CD4-positive, alpha-beta T cell treated with Interferon gamma for 1 hour (primary cell): ENCODE measurements at places on chromosomes 7 and 10.
A peak's percentile ranks its signal among the peaks of the same experiment; 100 is the strongest.

DNA sequence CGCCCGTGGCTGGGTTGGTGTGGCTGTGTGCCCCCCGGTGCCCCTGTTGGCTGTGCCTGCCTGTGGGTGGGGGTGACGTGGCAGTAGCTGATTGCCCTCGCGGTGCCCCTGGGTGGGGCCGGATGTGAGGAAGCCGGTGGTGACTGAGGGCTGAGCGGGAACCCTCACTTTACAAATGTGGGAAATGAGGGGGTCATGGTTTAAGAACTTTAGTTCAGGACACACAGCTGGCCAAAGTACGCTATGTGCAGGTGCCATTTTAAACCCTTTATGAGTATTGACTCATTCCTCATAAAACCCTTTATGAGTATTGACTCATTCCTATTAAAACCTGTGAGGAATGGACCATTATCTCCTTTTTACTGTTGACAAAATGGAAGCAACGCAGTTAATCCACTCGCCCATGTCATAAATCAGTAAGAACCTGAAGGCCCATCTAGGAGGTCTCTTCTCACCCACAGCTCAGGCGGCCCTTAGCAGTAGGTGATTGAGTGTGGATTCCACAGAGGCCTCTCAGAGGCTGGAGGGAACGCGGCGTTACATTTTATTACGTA is 290.1 kb upstream of the COBL start:
- no peak for DNase-seq

GRCh38 chr10:79387974-79388850 is 40.9 kb downstream of the PPIF start:
- DNase-seq = no peak

DNA sequence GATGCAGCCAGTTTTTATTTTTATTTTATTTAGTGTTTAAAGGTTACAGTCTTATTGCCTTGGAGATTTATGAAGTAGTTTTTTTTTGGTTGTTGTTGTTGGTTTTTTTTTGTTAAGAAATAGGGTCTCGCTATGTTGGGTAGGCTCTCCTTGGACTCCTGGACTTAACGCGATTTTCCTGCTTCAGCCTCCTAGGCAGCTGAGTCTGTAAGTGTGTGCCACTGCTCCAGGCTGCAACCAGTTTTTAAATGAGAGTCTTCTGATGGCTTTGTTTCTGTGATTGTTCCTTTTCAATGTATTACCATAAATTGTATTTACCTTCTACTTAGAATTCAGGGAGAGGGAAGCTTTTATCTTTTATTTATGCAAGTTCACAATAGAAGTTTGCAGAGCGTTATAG is 62.8 kb downstream of the BICC1 start:
- DNase-seq = no peak

GRCh38 chr10:24469993-24470392 is 253.7 kb downstream of the ARHGAP21 start:
- no peak for DNase-seq

GRCh38 chr10:112722758-112723157 is 227.3 kb upstream of the TCF7L2 start:
- no peak for DNase-seq

- DNase-seq = no peak
Observed at GRCh38 chr7:99109108-99110051, 34.5 kb downstream of the SMURF1 start.

GRCh38 chr10:129730272-129730992 is 233.6 kb downstream of the EBF3 start:
- DNase-seq = no peak

DNA sequence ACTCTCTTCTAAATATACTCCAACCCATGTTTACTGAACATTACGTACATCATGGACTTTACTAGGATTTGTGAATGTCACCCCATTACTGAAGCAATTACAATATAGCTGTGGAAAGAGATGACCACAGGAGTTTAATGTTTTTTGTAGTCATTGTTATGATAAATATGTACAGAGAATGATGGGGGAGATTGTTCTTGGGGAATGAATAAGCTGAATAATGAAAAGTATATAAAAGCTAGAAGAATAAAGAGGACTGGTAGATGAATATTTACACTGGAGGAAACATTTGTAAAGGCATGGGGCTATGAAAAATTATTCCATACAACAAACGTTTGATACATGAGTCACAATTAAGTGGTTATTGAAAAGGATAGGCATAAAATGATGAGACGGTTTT is 340.9 kb downstream of the SEMA3D start:
- DNase-seq = no peak

GRCh38 chr7:85927226-85927625 is 716.5 kb upstream of the GRM3 start:
- DNase-seq = no peak

GRCh38 chr10:52128056-52128683 is 185.9 kb upstream of the DKK1 start:
- DNase-seq = no peak

DNA sequence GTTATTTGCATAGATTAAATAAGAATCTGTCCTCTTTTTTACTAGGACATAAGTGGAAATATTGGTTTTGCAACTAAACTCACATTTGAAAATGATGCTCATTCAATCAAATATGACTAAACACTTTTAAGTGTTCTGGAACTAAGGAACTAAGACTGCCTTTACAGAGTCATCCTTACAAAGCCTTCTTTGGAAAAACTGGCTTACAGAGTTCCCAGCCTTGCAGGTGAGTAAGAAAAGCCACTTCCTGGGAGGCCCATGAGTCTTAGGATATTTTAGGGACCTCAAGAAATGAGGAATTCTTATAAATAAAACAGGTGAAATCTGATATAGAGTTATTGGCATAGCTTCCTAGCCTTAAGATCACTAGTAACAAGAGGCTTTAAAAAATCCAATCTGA is 135.5 kb downstream of the ALOX5 start:
- DNase-seq = no peak

DNA sequence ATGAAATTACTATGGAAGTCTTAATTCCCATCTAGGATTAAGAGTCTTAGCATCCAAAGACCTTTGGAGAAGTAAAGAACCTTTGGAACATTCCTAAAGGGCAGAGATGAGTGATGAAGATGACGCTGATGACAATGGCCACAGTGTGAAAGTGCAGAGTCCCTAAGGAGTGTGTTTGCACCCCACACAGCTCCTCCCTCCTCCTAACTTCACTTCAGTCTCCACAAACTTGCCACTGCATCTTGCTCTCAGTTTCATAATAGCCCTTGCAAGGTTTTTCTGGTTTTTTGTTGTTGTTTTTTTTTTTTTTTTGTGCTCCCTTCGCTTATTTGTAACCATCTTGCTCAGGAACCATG is 117.5 kb upstream of the ANLN start:
- no peak for DNase-seq

GRCh38 chr7:109376576-109376975 is 806.9 kb downstream of the DNAJB9 start:
- no peak for DNase-seq

DNA sequence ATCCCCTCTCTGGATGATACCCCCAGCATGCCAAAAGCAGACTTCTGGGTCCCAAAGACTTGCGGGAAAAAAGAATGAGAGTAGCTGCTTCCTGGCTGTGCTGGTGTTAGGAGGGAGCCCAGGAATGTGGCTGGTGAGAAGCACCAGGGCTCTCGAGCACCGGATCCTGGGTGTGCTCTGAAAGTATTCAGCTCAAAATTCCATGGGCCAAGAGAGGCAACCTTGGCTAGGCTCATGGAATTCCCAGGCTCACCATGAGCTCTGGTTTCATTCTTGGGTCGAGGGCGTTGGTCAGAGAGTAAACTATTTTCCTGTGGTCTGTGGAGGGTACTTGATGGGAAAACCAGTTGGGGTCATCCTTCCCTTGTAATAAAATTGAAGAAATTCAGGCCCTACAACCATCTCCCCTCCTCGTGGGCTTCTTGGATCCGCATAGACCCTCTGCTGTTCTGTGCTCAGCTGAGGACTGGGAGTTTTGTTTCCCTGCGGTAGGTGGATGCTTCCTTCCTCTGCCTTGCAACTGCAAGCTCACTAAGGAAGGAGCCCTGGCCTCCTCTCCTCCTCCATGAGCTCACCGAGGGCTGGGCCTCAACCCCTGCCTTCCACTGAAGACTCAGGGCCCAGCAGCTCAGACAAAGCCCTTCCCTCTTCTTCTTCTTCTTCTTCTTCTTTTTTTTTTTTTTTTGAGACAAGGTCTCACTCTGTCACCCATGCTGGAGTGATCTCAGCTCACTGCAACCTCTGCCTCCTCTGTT is 34.5 kb upstream of the AQP1 start:
- no peak for DNase-seq

DNA sequence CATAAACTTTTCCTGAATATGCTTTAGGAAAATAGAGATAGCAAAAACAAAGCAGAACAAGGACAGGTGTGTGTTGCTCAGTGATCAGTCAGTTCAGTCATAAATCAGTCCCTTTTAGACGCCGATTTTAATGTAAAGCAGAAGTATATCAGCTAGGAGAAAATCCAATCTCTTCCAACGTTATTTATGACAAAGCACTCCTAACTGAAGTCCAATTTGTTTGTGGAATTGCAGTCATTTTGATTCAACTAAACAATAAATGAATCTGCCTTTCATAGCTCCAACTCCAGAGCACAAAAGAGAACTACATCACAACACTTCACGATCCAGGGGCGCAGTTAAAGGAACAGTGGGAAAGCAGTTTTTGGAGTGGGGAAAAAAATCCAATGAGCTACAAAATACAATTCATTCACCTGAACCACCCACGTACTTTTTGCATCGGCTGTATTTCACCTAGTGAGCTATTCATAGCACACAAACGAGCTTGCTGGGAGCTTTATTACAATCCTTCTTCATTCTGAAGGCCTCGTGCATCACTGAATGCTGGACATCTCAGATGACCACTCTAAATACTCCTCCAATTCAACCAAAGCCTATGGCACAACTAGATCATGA is 151.3 kb downstream of the LRRN3 start:
- DNase-seq = no peak

DNA sequence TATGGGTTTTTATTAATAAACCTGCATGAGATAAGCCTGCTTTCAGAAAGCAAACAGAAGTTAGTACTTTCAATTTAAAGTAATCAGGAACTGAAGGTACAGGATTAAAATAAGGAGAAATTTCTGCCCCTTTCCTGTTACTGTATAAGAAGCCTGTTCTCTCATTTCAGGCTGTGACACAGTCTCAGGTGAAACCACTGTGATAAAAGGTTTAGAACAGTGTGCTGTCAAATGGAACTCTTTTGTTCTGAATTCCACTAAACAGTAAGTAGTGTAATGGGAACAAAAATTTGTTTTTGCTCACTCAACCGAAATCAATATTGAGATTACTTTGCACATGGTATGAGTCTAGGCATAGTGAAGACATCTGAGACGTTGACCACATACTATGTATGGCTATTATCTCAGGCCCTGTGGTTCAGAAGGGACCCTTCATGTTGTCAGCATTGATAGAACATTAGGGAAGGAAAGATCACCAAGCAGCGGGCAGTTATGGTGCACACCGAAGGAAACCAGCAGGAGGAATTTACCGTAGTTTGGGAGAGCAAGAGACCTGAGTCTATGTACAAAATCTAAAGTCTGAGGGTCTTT is 14.9 kb downstream of the HEPACAM2 start:
- no peak for DNase-seq

DNA sequence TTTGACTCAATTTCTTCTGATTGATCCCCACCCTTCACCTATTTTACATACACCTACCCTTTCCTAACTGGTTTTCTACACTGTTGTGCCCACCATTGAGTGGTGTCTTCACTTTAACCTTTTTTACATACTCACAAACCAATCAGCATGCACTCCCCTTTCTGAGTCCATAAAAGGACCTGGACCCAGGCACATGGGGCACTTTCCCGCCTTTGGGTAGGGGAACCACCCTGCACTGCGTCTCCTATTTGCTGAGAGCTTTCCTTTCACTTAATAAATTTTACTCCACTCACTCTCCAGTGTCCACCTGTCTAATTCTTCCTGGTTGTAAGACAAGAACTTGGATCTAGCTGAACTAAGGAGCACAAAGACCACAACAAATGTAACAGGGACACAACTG is 33.8 kb downstream of the ANKMY2 start:
- DNase-seq = no peak

DNA sequence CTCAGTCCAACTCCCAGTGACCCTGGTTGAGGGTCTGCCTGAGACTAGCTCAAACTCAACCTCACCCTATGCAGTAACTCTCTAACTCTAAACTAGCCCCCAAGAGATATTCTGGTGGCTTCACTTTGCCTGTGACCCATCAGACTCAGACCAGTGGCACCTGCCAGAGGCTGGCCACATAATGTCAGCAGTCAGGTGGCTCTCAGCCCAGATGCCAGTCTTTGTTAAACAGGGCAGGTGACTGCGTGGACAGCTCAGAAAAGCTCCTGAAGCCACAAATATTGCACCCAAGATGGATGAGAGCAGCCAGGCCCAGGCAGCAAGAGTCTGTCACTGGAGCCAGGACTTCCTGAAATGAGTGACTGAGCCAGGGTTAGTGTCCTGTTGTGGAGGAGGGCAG is 129.7 kb upstream of the TCF7L2 start:
- DNase-seq = no peak

DNA sequence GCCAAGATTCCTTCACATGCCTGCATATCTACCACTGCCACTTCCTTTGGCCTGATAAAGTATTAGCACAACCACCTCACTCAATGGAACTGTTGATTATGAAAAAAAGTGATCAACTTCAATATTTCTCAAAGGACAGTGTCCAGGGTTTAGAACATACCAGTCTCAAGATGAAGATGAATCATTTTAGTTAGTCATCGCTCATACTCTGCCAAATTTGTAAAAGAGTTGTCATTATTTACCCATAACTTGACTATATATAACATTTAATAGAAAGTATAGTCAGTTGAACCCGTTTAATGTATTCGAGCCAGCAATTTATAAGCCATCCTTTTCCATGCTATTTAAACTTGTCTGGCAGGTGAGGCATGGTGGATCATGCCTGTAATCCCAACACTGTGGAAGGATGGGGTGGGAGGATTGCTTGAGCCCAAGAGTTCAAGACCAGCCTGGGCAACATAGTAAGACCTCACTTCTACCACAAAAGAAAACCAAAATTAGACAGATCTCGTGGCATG is 33.2 kb downstream of the SPAM1 start:
- DNase-seq = no peak

DNA sequence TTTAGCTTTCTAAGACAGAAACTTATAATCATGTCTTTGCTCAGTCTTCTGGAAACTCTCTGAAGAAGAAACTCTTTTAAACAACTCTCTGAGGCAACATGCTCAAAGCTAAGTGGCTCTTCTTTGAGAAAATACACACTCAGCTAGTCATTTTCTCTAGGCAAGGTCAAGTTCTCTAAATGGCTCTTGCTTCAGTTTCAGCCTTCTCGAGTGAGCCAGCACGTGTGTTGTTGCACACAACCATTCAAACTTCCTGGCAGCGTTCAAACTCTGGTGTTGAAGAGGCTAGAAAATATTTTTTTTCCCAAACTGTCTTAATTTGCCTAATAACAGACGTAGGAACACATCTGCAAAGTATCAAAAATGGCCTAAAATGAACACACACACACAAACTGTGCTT is 129.1 kb downstream of the THSD7A start:
- no peak for DNase-seq

GRCh38 chr7:3673524-3673923 is 372.5 kb downstream of the SDK1 start:
- DNase-seq = peak; percentile 7

- DNase-seq = no peak
Observed at GRCh38 chr10:94320285-94320914, 42.3 kb downstream of the NOC3L start.
